ENCODE measurements at places on chromosomes 7 and 10.

- no peak for DNase-seq
Observed at GRCh38 chr7:64182036-64182790, 24.8 kb upstream of the ZNF735 start.

GRCh38 chr7:157573244-157573643 lies 236.4 kb downstream of the DNAJB6 start:
- DNase-seq = no peak

- peak; percentile 46 for DNase-seq
Observed at GRCh38 chr10:36779238-36779846, 346.1 kb upstream of the ANKRD30A start.

DNA sequence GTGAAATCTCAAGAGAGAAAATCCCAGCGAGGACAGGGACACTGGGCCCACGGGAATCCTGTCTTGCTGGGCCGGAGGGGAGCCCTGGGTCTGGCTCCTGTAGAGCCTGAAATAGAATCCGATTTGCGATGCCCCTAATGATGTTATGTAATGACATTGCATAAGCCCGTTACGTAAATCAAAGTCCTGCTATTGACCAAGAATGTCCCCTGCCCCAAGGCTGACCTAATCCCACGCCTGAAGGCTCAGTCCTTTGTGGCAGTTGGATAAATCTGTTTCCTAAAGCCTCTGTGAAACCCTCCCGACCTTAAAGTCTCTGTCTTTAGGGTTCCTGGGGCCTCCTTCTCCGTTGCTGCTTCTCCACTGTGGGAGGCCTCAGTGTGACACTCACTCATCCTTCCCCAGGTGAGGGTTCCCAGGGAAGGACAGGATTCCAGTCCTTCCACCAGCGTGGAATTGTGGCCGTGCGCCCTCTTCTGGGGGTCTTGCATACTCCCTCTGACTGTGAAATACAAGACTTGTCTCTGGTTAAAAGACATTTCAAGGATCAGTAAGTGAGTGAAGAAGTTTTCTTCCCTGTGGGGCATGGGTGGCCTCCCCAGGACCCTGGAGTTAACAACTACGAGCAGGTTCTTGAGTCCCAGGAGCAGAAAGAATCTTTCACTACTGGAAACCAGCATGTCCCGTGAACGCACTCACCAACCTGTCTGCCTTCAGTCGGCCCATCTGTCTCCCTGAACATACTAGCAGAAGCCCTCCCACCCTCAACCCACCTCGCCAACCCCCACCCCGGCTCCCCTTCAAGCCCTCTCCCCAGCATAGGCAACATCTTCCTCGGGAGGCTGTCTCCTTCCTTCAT lies 19.8 kb downstream of the ZNF467 start:
- peak; percentile 35 for DNase-seq

GRCh38 chr10:112390125-112390703 lies 16.3 kb downstream of the ACSL5 start:
- DNase-seq = no peak

DNA sequence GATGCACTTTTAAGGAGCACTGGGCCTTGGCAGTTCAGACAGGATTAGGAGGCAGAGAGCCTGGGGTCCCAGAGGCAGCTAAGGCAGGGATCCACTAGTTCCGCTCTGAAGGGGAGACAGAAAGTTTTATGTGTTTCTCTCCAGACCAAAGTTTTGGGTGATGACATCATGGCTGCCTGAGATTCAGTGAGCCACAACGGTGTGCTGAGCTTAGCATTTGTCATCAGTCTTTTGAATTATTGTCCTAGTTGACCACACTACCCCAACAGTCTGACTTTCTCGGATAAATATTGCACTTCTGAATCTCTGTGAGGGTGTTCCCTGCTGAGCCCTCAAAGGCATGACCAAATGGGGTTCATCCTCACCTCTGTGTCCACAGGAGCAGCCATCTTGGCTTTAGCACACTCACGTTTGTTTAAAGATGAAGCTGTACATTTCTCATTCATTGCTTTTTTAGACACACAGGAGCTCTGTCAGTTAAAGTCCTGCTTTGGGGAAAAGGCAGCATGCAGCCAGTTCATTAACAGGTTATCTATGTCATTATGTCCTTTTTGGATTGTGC lies 297.7 kb upstream of the LRGUK start:
- no peak for DNase-seq

- DNase-seq = no peak
Observed at GRCh38 chr7:78014401-78014800, 215.8 kb downstream of the PHTF2 start.

- no peak for DNase-seq
Observed at GRCh38 chr7:99380823-99381663, 6.5 kb downstream of the ARPC1B start.

- no peak for DNase-seq
Observed at GRCh38 chr10:100138921-100139496, 46.8 kb downstream of the ERLIN1 start.

DNA sequence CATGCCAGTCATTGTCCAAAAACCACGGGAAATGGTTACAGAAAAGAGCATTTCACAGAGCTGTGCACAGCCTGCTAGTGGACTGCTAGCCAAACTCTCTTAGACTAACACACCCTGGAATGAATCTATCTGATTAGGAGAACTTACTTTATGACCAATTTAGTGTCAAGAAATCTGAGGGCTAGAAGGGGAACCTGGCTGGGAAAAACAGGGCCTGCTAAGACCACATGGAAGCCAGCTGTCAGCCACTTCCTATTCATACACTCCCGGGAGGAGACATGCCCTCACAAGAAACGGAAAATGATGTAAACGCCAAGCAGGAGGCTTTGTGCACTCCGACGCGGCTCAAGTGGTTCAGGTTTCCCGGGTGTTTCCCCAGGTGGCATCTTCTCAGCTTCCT lies 54.8 kb downstream of the MPP7 start:
- no peak for DNase-seq

GRCh38 chr10:71547312-71547711 lies 150.6 kb downstream of the CDH23 start:
- DNase-seq = no peak

DNA sequence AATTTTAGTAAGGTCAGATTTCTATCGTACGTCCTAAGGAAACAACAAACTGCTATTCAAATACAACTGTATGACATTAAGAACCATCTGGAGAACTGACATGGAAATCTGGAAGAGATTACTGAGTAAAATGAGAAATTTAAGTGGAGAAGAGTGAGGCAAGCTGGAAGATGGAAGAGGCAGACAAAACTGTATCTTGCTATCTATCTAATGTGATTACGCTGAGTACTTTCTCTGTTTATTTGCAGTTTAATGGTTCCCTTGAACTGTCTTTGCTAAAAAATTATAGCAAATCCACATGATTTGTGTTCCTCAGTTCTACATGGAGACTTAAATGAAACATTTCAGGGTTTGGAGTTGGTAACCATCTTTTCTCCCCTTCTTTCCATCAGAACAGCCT lies 927.1 kb upstream of the MBL2 start:
- DNase-seq = no peak

DNA sequence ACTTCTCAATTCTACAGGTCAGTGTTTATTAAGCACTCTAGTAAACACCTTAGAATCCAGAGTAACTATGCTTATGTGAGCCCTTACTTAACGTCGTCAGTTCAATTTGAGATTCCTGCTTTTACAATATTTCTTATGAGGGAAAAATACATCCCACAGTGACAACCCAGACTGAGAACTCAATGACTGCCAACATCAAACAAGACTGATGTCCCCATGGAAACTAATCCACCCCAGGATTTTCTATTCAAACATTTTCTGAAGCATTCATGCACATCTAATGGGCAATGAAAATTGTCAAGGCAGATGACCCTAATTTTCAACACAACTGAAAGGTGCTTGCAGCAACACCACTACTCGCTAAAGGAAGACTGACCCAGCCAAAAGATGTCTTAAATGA lies 67.0 kb downstream of the ATE1 start:
- DNase-seq = no peak

DNA sequence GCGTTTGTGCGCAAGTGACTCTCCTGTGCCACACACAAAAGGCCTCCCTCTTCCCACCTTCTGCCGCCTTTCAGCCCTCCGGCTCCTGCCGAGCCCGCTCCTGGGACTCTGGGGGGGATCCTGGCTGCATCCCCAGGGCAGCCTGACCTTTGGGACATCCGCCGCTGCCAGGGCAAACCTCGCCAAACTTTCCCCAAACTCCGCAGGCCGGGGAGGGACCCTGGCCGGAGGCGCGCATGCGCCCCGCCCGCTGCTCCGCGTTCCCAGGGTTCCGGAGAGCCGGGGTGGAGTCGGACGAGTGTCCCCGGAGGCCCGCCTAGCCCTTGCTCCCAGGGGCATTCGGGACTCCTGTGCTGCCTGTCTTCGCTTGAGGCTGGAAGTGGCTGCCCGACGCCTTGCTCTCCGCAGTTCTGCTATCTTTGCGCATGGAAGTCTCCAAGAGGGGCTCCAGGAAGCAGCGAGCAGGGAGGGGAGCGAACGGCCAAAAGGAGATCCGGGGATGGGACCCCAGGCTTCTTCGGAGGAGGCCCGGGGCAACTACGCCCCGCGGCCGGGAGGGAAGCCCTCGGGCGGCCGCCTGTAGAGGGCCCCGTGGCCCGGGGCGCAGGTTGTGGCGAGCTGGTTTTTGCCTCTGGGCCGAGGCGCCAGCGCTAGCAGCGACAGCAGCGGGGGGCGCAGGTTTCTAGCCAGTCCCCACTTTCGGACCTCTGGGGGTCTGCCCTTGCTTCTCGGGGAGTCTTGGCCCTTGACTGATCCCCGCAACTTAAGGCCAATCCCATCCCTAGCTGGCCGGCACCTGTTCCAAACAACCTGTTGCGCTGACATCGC lies 7.0 kb downstream of the PTF1A start:
- no peak for DNase-seq

DNA sequence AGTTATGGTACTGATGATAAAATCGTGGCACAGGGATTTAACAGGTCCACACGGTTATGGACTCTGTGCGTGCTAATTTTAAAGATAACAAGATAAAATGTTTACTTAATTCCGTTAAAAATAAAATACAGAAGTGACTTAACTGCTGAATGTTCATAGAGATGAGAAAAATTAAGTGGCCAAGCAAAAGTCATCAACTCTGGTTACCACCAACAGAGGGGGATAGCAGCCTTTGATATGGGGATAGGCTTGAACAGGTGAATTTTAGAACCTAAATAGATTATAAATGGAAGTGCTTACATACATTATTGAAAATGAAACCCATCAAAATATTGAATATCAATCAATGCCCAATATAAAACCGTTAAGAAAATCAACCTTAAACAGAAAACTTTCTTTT lies 245.0 kb downstream of the WDR37 start:
- DNase-seq = no peak

DNA sequence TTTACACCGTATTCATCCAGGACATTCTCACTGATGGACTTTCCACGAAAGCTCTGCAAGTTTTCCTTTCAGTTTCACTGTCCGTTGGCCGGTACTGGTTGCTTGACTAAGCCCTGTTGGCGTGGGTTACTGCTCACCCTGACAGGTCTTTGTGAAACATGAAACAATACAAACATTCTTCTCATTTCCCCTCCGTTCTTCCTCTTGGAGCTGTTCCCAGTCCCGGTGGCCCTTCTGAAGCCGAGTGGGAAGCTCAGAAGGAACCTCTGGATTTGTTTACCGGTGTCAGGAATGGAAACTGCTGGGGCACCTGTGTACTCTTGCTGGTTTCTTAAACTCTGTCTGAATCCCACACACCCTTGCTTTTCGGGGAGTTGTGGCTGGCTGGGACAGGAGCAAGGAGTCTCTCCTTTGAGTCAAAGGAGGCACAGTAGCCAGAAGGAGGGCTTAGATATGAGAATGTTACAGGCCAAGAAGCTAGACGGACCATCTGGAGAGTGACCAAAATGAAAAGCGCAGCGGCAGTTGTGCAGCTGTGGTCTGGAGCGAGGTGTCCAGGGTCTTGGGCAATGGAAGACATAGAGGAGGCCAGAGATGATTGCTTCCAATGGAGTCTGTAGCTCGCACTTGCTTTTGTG lies 45.7 kb downstream of the LYZL2 start:
- peak; percentile 43 for DNase-seq

DNA sequence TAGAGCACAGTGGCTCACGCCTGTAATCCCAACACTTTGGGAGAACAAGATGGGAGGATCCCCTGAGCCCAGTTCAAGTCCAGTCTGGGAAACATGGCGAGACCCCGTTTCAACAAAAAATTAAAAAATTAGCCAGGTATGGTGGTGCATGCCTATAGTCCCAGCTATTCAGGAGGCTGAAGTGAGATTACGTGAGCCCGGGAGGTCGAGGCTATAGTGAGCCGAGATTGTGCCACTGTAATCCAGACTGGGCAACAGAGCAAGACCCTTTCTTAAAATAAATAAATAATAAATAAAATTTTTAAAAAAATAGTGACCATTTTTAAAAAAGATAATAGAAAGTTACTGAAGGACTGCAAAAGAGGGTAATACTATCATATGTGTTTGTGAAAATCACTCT lies 28.8 kb downstream of the MTPAP start:
- no peak for DNase-seq

DNA sequence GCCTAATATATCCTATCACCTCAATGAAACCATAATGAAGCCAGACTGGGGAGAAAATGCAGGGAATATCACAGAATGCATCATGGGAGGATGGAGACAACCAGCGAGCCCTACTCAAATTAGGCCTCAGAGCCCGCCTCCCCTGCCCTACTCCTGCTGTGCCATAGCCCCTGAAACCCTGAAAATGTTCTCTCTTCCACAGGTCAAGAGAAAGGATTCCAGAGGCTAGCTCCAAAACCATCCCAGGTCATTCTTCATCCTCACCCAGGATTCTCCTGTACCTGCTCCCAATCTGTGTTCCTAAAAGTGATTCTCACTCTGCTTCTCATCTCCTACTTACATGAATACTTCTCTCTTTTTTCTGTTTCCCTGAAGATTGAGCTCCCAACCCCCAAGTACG lies 31.5 kb downstream of the PRSS2 start:
- DNase-seq = no peak

DNA sequence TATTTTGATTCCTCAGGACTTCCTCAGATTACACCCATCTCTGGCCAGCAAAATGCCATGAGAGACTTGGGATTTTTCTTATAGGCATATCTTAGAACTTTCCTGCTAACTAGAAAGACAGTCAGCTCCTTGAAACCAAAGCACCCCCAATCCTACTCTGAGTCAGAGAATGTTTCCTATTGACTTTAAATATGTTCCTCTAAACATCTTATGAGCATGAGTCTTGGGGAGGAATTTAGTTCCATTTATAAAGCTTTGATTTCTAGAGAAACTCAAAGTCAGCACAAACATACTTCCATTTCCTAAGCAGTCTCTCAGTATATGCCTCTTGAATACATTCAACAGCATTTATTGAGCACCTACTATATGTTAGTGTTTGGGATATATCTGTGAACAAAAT lies 128.5 kb downstream of the INHBA start:
- DNase-seq = no peak

- no peak for DNase-seq
Observed at GRCh38 chr10:119896061-119896655, 3.6 kb downstream of the SEC23IP start.

DNA sequence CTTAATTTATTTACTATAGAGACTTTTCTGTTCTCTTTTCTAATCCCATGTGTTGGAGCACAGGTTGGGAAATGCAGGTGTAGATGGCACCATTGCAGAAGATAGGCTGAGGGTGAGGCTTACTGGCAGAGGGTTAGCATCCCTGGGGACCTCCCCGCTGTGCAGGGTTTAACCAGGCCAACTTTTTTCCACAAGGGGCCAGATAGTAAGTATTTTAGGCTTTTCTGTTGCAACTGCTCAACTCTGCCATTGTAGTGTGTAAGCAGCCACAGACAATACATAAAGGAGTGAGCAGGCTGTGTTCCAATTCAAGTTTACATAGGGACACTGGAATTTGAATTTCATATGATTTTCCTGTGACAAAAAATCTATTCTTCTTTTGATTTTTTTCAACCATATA lies 34.6 kb upstream of the AOAH start:
- DNase-seq = no peak

GRCh38 chr7:100801833-100802568 lies 25.3 kb downstream of the EPHB4 start:
- DNase-seq = peak; percentile 18

GRCh38 chr7:140501966-140502365 lies 22.7 kb upstream of the MKRN1 start:
- DNase-seq = no peak
